ENCODE measurements at places on chromosomes 7 and 10.
A peak's percentile ranks its signal among the peaks of the same experiment; 100 is the strongest.

GRCh38 chr10:115073796-115074195 lies 19.4 kb upstream of the ATRNL1 start:
- no peak for DNase-seq

DNA sequence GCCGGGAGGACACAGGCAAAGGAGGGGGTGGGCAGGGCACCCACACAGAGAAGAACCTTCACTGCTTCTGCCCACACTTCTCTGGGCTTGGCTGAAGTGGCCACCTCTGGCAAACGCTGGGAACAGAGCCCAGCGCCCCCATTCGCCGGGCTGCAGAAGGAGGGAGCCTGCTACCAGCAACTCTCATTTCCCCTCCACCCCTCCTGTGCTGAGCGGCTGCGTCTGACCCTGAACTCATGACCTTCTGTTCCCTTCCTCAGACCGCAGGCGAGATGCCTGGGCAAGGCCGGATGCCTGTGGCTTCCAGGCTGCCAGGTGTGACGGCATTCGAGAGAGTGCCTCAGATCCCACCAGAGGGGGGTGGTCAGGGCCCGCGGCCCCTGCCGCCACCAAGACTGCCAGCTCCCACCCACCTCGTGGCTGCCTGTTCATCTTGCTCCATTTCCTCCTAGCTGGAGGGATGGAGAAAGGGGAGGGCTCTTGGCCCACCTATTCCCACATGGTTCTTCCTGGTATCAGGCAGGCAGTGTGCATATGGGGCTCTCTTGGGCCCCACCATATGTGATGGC lies 19.8 kb downstream of the DNAJB12 start:
- no peak for DNase-seq

- peak; percentile 15 for DNase-seq
Observed at GRCh38 chr10:123301077-123301857, 147.1 kb downstream of the BUB3 start.

GRCh38 chr10:29535012-29535777 lies 99.6 kb downstream of the SVIL start:
- DNase-seq, result peak; percentile 22

GRCh38 chr10:13659887-13660550 lies 73.3 kb downstream of the PRPF18 start:
- DNase-seq, result no peak

- DNase-seq, result no peak
Observed at GRCh38 chr7:120733143-120733542, 124.8 kb downstream of the TSPAN12 start.

DNA sequence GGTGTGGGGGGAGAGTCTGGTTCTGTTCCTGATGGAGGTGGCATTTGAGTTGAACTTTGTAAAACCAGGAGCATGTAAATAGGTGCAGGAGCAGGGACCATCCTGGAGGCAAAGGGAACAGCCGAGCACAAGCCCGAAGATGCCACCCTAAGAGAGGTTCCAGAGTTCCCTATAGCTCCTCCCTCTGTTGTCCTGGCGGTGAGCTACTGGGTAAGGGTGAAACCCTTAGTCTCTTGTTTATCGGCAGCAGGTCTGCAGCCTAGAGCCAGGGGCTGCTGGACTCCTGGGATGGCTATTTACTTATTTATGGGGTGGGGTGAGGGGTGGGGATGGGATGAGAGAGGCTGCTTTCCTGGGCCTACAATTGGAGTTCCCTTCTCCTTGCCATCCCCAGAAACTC lies 6.5 kb upstream of the LBX1 start:
- no peak for DNase-seq

Data from Panc1 (cell line).